ENCODE measurements at places on chromosomes 13 and 19.

GRCh38 chr19:48609571-48610108 lies 3.1 kb downstream of the SPACA4 start:
- DNase-seq = no peak

GRCh38 chr13:76903544-76904162 lies 17.4 kb upstream of the KCTD12 start:
- peak; percentile 41 for DNase-seq

- no peak for DNase-seq
Measured at GRCh38 chr13:24203811-24204210, 43.3 kb downstream of the SPATA13 start.

GRCh38 chr19:34017024-34017423 lies 155.3 kb upstream of the LSM14A start:
- DNase-seq = no peak

- DNase-seq = no peak
Measured at GRCh38 chr19:14138576-14139265, 2.3 kb upstream of the ASF1B start.

DNA sequence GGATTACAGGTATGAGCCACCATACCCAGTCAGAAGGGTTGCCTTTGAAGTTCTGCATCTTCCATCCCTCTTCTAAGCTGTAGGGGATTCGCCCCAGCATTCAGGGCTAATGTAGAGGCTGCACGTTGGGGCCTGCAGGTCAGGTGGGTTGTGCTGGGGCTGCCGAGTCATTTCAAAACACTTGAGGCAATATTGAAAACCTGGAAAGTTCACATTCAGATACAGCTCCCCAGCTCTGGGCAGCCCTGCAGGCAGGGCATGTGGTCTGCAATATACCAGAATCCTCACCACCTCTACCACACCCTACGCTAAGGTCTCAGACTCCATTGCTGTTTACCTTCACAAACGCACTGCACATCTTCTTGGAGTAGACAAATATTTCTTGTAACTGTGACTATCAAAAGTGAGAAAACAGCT lies 24.6 kb downstream of the CCNE1 start:
- DNase-seq = no peak

- peak; percentile 67 for DNase-seq
Measured at GRCh38 chr19:35757231-35757748, 461 bp upstream of the HSPB6 start.

DNA sequence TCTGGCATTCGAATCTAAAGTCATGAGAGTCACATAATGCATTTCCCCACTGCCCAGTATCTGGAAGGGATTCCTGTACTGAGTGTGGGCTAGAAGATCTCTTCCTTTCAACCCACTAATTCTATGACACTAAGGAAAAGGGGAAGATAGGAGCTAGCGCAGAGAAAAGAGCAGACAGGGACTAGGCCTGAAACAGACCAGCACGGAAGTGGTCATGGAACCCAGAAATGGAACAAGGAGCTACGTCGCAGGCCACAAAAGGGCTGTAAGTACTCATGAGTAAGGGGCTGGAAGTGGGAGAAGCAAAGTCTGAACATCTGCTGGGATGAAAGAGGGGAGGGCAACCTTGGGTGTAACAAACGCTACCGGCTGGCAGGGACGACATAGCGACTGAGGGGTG lies 8.6 kb downstream of the ABCC4 start:
- DNase-seq = no peak

DNA sequence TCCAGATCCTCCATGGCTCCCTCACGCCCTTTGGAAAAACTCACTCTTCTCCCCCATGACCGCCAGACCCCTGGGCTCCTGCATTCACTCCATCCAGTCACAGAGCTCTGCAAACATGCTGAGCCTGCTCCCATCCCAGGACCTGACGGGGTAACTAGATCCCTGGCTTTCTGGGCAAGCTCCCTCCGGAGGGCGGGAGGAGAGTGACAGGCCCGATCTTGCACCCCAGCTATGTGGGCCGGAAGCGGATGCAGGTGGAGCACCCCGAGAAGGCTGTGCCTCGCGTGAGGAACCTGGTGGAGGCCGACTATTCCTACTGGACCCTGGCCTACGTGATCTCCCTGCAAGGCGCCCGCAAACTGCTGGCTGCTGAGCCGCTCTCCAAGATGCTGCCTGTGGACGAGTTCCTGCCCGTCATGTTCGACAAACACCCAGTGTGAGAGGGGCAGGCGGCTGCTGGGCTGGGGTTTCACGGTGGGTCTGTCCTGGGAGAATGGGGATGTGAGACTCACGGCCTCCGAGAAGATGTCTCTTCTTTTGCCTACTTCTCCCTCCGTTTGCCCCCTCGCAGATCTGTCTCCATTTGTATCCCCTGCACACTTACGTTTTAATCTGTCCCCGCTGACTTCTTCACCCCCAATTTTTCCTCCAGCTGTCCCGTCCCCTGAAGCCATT lies 25.2 kb downstream of the COLGALT1 start:
- no peak for DNase-seq

DNA sequence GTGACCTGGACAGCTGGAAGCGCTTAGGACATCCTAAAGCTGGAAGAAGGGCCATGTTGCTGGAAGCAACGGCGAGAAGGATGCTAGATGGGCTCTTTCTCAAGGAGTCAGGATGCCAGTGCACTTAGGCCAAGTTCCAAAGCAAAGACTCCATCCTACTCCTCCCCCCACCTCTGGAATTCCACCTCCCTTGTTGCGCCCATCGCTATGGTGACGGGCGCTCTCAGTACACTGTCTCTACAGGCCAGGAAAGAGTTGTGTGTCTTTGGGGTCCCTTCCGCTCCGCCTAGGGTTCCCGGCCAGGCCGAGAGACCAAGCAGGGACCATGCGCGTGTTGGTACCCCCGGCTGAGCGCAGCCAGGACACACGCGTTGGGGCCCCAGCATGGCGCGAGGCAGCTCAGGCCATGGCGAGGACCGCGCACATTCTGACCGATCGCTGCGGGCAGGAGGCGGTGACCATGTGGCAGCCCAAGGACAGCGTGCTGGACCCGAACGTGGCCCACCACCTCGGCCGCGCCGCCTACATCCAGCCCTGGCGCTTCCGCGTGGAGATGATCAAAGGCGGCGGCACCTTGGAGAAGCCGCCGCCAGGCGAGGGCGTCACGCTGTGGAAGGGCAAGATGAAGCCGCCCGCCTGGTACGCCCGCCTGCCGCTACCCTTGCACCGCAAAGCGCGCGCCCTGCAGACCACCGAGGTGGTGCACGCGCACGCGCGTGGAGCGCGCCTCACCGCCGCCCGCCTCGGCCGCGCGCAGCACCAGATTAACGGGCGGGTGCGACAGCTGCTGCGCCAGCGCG lies 31.0 kb upstream of the SLC1A6 start:
- DNase-seq = no peak

DNA sequence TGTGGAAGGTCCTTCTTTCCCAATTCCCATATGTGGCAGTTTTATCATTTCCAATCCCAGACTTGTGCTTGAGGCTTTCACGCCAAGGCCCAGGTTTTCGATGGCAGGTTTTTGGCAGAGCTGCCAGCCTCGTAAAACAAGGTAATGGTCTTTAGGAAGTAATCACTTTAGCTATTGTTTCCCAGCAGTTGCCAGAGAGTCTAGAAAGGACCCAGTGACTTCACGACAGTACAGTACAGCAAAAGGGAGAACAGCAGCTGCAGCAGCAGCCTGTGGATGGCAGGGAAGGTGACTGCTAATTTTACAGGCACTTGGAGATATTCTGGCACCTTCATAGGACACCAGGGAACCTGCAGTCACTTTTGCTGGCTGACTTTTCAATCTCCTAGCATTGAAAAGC lies 291.6 kb upstream of the MAB21L1 start:
- DNase-seq = no peak

- no peak for DNase-seq
Measured at GRCh38 chr13:48866249-48866648, 109.5 kb upstream of the FNDC3A start.

- DNase-seq = no peak
Measured at GRCh38 chr19:49492573-49493405, 3.4 kb upstream of the RPS11 start.

DNA sequence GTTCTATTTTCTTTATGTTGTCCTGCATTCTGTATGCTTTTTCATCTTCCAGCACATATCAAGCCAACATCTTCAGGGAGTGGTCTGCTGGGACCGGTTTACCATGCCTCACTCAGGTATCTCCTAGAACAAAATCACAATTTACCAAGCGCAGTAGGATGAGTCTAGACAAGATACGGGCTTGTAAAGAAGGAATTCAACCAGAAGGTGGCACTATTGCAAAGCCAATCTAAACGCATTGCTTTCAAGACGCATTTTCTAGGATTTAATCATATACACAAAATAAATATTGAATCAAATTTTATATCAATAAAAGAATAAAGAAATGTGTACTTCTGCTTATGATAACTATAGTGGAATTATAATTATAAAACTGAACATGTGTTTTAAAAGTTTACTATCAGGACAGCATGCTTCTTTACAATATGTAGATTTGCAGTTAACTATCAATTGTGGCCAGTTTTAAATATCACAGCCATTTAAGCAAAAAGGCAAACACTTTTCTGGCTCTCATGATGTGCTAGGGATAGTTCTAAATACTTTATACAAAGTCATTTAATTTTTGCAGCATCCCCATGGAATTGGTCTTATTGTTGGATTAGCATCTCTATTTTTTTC lies 16.1 kb upstream of the TPP2 start:
- no peak for DNase-seq

DNA sequence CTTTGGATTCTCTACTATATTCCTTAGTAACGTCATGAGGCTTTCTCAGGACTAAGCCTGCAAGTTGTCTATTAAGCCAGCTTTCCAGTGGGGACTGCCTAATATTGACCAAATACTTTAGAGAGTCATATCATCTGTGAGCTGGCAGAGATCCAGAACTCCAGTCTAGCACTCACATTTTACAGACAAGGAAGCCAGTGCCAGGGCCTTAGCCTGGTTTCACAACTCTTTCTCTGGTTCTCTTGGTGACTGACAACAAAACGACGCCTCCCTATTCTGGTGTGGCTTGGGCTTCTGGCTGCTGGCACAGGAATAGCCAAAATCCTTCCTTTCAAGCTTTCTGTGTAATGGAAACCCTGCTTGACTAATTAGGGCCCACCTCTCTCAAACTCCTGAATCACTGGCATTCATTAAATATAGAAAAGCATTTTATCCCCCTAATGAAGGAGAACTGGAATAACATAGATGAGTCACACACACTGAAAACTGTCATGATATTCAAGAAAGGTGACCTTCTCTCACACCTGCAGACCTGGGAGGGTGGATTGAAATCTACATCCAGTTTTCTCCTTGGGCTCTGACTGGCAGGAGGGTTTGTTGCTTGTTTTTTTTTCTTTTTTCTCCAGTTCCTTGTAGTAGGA lies 75.2 kb upstream of the UBL3 start:
- no peak for DNase-seq

- DNase-seq = no peak
Measured at GRCh38 chr19:54325631-54326030, 12.7 kb upstream of the LILRA5 start.

GRCh38 chr19:378706-379105 lies 30.2 kb downstream of the C2CD4C start:
- DNase-seq = no peak

DNA sequence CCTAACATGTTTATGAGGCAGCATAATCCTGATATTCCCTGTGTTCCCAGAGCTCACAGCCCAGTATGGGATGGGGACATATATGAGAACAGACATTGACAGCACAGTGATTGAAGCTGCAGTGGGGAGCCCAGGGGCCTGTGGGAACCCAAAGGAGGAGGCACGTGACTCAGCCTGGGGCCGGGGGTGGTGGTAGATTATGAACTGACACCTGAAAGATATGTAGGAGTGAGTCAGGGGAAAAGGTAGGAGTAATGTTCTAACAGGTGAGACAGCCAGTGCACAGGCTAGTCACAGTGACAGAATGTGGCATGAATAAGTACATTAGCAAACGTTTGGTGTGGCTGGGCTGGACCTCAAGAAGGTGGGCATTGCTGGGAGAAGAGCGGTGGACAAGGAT lies 29.0 kb downstream of the CKM start:
- DNase-seq = no peak

DNA sequence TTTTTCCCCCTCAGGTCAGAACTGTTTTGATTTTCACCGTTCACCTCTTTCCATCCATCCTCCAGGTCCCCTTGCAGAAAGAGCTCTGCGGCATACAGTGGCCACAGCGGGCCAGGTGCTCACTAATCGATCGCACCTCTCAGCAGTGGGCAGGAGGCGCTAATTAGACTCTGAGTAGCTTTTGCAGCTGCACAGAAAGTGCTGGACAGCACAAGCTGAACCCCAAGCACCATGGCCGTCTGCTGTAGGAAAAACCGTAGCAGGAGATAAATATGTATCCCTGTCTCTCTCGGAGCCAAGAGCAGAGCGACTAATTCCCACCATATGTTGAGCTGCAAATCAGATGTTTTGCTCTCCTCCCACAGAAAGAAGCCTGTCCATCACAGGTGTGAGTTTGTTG lies 54.4 kb downstream of the PEX11G start:
- DNase-seq = no peak

- DNase-seq = no peak
Measured at GRCh38 chr19:30092721-30093569, 150.9 kb downstream of the URI1 start.

DNA sequence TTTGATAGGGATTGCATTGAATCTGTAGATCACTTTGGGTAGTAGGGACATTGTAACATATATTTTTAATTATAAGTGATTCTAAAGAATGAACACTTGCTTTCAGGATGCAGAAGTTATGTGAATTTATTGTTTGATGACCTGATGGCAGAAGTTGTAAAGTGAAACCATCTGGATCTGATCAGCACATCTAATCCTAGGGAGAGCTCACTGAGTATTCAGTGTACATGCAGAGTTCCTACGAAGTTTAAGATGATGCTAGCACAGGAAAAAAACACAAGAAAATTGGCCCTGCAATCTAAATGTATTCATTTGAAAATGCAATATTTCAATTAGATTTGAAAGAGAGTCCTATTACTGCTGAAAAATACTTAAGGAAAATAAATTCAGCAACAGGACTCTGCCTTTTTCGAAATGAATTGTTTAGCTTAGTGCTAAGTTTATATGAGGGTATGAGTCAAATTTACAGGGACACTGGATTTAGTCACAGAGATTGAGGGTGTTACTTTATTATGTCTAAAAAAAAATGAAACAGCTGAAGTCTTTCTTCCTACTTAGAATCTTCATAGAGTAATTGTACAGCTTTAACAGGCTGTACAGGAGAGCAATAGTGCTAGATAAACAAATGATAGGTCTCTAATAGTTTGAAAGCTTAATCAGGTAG lies 385.7 kb downstream of the DCT start:
- DNase-seq = no peak

DNA sequence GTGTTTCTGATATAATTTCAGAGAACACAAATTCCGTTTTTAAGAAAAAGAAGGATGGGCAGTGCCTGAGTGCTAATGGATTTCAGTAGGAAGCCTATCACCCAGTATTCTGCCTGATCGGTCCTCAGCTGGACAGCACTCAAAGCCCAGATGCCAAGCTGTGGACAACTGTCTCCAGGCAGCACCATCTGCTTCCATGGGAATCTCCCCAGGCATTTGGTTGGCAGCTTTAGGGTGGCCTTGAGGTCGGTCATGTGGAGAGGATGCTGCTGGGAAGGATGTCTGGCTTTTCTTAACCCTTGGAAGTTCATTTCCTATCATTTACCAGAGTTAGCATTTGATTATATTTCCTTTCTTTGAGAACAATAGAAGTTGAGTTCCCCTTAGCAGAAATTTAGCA lies 311.7 kb downstream of the TBC1D4 start:
- DNase-seq = no peak

GRCh38 chr13:38777347-38778119 lies 90.7 kb downstream of the FREM2 start:
- DNase-seq = no peak

- DNase-seq = no peak
Measured at GRCh38 chr13:48579165-48579918, 46.5 kb upstream of the RCBTB2 start.
